Dermis microvascular lymphatic vessel endothelial cell (primary cell): ENCODE measurements at places on chromosomes 7 and 10.

- DNase-seq, result no peak
Measured at GRCh38 chr10:112832361-112832878, 117.6 kb upstream of the TCF7L2 start.

- no peak for DNase-seq
Measured at GRCh38 chr10:63553031-63553430, 31.8 kb downstream of the REEP3 start.

GRCh38 chr7:46157404-46157803, 236.3 kb upstream of the IGFBP3 start:
- DNase-seq, result no peak

DNA sequence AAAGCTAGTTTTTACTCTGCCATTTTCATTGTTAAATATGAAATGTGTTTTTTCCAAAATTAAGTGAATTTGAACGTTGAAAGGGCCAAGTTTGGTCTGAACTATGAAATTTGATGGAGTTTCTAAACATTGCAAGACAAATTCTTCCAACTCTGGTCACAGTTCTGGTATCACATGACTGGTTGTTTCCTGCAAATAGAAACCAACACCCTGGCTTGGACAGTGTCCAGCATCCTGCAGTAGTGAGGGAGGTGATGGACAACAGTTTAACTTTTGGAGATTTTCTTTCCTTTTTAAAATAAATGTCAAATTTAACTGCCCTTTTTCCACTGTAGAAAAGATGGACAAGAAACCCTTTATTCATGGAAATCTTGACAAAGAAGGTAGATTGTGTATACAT, 54.8 kb upstream of the AGBL3 start:
- DNase-seq, result peak; percentile 65

GRCh38 chr7:150898475-150899011, 46.2 kb downstream of the AOC1 start:
- peak; percentile 23 for DNase-seq

GRCh38 chr7:101186844-101187428, 6.8 kb upstream of the NAT16 start:
- DNase-seq, result no peak
